Globus pallidus (tissue), 1 donor: ENCODE measurements at places on chromosomes 4 and X.

GRCh38 chr4:118767109-118767508 is 68.8 kb downstream of the SEC24D start:
- no peak for DNase-seq

DNA sequence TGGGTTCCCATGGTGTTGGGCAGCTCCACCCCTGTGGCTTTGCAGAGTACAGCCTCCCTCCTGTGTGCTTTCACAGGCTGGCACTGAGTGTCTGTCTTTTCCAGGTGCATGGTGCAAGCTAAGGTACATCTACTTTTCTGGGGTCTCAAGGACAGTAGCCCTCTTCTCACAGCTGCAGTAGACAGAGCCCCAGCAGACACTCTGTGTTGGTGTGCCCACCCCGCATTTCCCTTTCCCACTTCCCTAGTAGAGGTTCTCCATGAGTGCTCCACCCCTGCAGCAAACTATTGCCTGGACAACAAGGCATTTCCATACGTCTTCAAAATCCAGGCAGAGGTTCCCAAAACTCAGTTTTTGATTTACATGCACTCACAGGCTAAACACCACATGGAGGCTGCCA is 143.0 kb downstream of the TECRL start:
- DNase-seq: no peak

- no peak for DNase-seq
Measured at GRCh38 chrX:45592101-45592500, 391.4 kb upstream of the DIPK2B start.

- no peak for DNase-seq
Measured at GRCh38 chrX:103378990-103379389, 2.7 kb downstream of the BEX3 start.

- DNase-seq: no peak
Measured at GRCh38 chr4:120266602-120267001, 200.0 kb upstream of the MAD2L1 start.

- no peak for DNase-seq
Measured at GRCh38 chrX:110175146-110175545, 142.7 kb downstream of the AMMECR1 start.

DNA sequence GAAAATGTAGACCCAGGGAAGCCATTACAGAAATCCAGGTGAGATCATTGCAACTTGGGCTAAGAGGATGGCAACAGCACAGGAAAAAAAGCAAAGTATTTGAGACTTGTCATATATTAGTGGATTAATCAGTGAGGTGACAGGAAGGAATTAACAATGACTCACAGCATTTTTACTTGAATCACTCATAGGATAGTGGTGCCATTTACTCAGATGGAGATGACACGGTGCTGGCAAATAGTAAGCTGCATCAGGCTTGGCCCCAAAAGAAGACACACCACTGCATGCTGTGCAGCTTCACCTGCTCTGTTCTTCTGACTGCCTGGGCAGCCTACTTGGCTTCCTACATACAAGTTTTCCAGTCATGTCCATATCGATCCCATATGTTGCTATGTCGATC is 144.8 kb downstream of the FRYL start:
- DNase-seq: no peak

DNA sequence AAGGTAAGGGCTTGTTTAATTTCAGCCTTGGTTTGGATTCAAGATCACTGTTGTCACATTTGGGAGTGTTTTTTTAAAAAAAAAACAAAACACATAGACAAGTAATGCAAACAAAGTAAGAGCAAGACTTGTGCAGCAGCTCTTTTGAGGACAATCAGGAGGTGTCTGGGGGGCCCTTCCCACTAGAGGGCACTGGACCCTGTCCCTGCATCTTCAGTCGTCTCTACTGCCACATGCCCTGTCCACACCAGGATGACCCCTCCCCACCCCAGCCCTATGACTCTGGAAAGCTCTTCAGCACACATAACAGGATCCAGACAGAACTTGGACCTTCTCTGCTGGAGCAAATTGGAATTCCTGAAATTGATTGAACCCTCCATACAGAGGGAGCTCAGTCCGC is 71.0 kb downstream of the USP46 start:
- peak; percentile 29 for DNase-seq

DNA sequence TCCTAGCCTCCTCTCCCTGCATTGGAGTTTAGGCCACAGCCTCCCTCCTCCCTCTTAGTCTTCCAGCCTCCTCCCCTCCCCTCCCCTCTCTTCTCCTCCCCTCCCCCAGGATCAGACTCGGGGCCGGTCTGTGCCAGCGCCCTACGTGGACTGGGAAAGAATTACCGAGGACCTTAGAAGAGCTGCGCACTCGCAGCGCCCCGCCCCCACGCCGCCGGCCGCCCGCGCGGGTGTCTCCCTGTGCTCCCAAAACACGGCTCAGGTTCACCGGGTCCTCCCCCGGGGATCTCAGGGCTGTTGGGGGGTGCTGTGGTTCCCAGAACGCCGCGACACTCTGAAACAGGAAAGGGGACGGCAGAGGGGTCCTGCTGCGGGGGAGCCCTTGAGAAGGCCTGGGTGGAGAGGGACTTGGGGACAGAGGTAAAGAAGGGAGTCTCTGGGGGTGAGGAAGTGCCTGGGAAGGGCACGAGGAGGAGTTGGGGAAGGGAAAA is 122.3 kb upstream of the TBL1X start:
- DNase-seq: peak; percentile 85

GRCh38 chr4:1978741-1979476 is 29.9 kb downstream of the NELFA start:
- DNase-seq: no peak

GRCh38 chrX:100409610-100410590 is at the start of gene PCDH19:
Gene PCDH19 (minus strand): TSS chrX:100410273. CDS start chrX:100408597, 1,676 bp downstream.
- peak; percentile 39 for DNase-seq

DNA sequence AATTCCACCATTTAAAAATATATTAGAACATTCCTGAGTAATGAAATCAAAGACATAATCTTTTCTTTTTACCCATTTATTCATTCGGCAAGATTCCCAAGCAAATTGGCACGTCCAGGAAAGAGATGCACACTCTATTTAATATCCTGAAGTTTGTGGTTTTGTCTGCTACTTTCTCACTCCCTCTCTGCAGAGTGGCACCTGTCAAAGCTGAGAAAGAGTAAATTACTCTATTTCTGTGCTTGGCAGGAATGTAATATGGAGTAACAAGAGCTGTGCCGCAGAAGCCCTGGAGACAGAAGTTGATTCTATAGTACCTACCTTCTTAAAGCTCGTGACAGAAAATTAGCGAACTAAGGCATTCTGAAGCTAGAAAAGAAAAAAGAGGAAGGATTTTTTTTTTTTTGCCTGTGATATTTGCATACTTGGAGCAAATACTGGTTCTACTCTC is 5.5 kb downstream of the GSTCD start:
- no peak for DNase-seq

- peak; percentile 51 for DNase-seq
Measured at GRCh38 chr4:145937971-145938611, 532 bp downstream of the ZNF827 start.

DNA sequence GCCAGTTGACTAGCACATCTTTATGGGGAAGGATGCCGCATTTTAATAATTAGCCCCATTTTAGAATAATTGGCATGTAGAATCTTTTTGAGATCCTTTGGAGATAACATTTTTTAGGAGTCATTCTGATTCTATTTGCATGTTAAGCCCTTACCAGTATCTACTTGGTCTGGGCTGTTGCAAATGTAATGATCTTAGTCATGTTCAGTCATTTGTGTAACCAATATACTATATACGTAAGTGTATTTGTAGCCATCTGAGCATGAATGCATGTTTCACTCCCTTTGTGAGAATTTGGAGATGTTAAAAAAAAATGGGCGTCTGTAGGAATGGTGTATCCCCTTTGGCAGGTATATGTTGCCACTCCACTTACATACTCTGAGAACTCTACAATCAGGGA is 119.1 kb downstream of the TEX13A start:
- DNase-seq: no peak

DNA sequence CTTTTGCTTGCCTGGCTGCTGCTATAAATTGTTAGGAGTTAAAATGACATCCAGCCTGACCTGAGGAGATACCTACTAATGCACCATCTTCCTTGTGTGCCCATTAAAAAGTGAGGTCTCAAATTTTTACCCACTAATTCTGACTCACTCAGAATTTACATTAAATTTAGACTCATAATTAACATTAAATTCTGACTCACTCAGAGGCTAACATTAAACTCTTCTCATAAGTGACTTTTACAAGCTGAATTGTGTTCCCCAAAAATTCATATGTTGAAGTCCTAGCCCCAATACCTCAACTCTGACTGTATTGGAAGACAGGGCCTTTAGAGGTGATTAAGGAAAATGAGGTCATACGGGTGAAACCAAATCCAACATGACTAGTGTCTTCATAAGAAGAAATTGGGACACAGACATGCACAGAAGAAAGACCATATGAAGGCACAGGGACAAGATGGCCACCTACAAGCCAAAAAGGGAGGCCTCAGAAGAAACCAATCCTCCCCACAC is 11.8 kb downstream of the CASP6 start:
- DNase-seq: no peak

GRCh38 chr4:2065106-2065930 is 6.2 kb downstream of the NAT8L start:
- no peak for DNase-seq

DNA sequence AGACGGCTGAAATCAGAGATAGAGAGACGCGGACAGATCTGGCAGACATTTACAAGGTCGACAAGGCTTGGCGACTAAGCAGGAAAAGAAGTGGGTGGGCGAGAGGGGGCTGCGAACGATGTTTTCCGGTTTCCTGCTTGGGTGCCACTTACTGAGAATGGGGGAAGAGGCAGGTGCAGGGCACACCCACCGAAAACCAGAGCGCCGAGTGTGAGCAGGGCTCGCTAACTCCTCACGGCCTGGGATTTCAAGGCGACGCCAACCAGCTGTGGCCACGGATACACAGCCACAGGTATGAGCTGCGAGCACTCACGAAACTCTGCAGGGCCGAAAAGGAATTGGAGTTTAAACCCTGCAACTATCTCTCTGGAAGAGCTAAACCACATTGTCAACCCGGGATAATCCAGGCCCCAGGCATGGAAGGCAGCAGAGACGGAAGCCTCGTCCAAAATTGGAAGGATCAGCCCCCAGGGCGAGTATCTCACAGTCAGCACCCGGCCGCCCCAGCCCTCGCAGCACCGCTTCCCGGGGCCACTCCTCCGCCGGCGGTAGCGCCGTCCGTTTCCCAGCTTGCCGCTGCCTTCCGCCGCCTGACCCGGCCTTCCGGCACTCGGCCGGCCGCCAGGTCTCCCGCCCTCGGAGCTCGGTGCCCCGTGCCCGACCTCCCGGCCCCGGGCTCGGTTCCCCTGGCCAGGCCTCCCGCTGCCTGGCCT is 778 bp downstream of the CASP3 start:
- DNase-seq: peak; percentile 56

GRCh38 chrX:21171181-21171580 is 203.0 kb upstream of the CNKSR2 start:
- no peak for DNase-seq

DNA sequence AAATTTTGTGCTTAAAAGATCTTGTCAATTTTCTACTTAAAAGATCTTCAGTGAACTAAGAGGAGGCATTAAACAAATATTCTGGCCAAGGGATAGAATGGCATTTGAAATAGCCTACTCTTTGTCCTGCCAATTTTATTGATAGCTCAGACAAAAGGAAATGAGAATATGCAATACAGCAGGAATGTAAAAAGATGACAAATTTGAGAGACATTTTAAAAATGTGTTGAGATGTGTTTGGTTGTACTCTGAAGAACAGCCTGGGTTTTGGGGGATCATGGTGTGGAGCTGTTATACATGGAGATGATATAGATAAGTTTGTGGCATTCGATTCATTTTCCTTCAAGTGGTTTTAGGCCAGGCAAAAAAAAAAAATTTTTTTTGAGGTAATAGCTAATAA is 11.6 kb upstream of the MAD2L1 start:
- DNase-seq: no peak

DNA sequence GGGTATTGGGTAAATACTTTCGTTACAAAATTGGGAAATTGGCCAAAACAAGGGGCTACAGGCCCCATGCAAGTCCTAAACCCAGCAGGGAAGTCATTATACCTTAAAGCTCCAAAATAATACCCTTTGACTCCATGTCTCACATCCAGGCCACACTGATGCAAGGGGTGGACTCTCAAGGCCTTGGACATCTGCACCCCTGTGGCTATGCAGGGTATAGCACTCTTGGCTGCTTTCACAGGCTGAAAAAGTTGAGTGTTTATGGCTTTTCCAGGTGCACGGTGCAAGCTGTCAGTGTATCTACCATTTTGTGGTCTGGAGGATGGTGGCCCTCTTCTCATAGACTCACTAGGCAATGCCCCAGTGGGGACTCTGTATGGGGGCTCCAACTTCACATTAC is 326.5 kb downstream of the TEX13C start:
- DNase-seq: no peak

DNA sequence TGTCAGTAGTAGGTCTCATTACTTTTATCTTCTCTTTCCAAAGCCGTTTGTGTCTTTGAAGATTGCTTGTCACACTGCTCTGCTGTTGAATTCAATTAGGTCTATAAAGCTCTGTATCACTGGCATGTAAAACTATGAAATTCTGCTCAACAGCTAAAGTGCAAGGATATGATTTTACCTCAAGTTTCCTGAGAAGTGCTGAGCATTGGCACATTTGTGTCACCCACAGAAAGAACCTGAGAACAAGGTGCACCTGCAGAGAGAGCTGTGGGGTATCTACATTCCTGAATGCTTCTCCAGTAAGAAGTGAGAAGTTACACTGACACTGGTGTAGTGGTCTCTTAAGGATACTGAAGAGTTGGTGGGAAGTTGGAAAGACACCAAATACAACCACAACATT is 274.0 kb downstream of the INPP4B start:
- DNase-seq: no peak

DNA sequence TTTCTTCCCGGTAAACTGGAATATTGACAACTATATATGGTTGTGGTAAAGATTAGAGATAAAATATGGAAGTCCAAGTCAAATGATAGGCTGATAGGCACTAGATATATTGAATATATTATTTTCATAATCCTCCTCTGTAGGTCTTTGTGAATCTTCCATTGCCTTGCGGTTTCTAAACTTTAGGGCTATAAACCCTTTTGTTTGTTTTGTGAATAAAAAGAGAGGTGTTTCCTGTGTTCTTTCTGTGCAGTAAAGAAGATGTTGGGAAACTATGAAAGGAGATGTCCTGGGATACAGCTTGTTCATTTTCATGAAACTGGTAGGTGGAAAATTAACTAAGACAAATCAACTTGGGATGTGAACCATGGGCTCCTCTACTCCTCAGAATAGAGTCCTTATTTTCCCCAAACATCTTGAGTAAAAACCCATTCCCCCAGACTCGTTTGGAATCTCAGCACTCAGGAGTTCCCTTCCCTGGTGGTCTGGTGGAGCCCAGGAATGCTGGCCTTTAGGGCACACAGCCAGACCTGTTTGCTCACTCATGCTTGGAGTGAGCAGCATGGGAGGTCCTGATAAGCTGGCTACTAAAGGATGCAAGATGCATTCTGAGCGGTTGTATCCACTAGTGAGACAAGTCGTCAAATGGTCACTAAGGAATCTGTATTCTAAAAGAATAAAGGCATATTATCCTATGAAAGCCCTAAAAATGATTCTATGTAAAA is 22.2 kb downstream of the PRDM8 start:
- DNase-seq: no peak

- peak; percentile 37 for DNase-seq
Measured at GRCh38 chr4:184473499-184474262, 669 bp downstream of the IRF2 start.

- DNase-seq: no peak
Measured at GRCh38 chrX:108316456-108316855, 121.8 kb downstream of the COL4A6 start.
